Endodermal cell (in vitro differentiated cells): ENCODE measurements at places on chromosomes 6 and 20. TPM values are rescaled to one million over a fixed set of nuclear protein-coding genes. Genes with fewer than 3 reads are reported as not detected.

The TSBP1 gene
- total RNA-seq = not detected in 2 replicates

The PKIG gene
- total RNA-seq = 74.5 to 77.6 TPM (median 75.4 TPM) in 3 replicates

The PNLDC1 gene
- not detected in 3 replicates for total RNA-seq

The BPI gene
- not detected in 2 replicates for total RNA-seq

The DUSP15 gene
- 7.2 to 38.2 TPM (median 7.3 TPM) in 3 replicates for total RNA-seq

The C4B gene
- total RNA-seq = 3.5 to 5.5 TPM (median 5.0 TPM) in 3 replicates

The PRDM13 gene
- total RNA-seq = not detected in 3 replicates

The LTB gene
- not detected in 2 replicates for total RNA-seq

The SLC17A1 gene
- not detected in 3 replicates for total RNA-seq

The ID4 gene
- 9.9 to 39.5 TPM (median 38.5 TPM) in 3 replicates for total RNA-seq
